ENCODE measurements at places on chromosomes 11 and 22. TPM values are rescaled to one million over a fixed set of nuclear protein-coding genes. Genes with fewer than 3 reads are reported as not detected.

- DNase-seq: no peak
Observed at GRCh38 chr22:26056455-26057200, 112.6 kb upstream of the SEZ6L start.

DNA sequence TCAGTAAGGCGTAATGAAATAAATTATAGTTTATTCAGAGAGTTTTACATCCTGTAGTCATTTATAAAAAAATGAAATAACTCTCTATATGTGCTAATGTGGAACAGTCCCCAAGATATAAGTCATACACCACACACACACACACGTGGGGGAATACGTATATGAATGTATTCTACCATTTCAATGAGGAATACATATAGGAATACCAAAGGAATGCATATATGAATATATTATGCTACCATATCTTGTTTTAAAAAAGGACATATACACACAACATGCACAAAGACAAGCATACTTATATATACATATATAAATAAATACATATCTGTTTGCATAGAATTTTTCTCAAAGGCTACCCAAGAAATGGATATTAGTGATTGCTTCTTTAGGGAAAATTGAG is 39.6 kb upstream of the GRIK4 start:
- no peak for DNase-seq

- no peak for DNase-seq
Observed at GRCh38 chr22:36292823-36293530, 40.0 kb downstream of the APOL1 start.

- DNase-seq: no peak
Observed at GRCh38 chr22:32204040-32204855, 625 bp downstream of the RFPL2 start.

OR2AG1 gene
- total RNA-seq: under 0.01 TPM

SYTL2 gene
- total RNA-seq: 0.53 TPM

DNA sequence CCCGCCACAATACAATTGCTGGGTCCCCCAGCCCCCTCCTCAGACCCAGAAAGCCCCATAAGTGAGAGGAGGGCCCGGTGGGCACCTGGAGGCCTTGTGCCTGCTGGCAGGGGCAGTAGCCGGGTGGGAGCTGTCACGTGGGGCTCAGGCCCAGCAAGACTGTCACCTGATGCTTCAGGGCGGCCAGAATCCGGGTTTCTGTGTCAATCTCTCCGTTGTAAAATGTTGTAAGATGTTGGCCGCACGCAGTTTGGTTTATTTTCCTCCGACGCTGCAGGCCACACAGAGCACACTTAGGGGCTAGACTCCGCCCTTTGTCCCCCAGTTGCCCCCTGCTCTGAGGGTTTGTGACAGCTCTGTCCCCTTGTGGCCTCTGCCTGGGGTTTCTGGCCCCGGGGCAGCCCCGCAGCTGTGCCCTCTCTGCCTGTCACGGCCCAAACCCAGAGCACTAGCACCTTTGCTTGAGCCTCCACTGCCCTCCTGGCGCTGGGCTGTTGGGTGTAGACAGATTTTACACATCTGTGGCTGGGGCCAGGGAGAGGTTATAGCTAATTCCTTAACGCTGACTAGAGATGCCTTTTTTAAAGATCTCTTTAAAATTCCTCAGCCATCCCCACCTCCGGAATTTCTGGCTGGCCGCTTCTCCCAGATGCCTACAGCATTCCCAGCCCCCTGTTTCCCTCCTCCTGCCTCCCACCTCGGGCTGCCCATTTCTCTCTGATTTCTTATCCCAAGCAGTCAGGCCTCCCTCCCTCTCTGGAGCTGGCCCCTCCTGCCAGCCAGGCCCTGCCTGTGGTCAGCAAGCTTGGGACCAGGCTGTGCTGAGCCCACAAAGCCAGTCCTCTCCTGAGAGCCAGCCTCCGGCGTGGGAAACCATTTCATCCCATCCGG is 3.2 kb upstream of the PRR5 start:
- no peak for DNase-seq
